Cortex of kidney (tissue), 1 donor: ENCODE measurements at places on chromosomes 2 and 18.

GRCh38 chr18:62396967-62397366, 71.9 kb downstream of the TNFRSF11A start:
- no peak for DNase-seq

- no peak for DNase-seq
Observed at GRCh38 chr2:17538844-17539554, 1.5 kb upstream of the VSNL1 start.

DNA sequence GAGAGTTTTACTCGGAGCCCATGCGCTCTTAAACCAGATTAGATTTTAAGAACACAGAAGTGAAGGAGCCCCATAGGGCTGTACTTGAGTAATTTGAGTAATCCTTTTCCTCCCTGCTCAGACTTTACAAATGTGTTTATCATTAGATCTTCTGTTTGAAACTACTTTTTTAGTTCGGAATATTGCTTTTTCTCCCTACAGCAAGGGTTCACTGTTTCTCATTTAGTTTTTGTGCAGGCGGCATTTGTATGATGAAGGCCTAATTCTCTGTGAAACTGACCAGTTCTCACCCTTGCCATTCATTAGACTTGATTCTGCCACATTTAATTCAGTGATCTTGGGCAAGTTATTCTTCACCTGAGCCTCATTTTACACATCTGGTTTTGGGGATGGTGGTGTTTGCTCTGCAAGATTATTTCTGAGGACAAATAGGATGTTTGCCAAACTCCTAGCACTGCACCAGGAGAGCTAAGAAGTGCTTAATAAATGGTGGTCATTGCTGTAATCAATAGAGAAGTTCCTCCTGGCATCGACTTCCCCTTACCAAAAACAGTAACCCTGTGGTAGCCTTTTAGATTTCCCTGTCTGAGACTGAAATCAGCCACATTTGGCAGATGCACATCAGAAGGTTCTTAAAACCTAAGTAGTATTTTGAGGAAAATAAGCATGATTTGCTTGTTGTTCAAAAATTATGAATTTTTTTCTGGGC, 2.2 kb downstream of the B3GNT2 start:
- no peak for DNase-seq

GRCh38 chr2:218501665-218502064, 66.5 kb downstream of the USP37 start:
- no peak for DNase-seq

DNA sequence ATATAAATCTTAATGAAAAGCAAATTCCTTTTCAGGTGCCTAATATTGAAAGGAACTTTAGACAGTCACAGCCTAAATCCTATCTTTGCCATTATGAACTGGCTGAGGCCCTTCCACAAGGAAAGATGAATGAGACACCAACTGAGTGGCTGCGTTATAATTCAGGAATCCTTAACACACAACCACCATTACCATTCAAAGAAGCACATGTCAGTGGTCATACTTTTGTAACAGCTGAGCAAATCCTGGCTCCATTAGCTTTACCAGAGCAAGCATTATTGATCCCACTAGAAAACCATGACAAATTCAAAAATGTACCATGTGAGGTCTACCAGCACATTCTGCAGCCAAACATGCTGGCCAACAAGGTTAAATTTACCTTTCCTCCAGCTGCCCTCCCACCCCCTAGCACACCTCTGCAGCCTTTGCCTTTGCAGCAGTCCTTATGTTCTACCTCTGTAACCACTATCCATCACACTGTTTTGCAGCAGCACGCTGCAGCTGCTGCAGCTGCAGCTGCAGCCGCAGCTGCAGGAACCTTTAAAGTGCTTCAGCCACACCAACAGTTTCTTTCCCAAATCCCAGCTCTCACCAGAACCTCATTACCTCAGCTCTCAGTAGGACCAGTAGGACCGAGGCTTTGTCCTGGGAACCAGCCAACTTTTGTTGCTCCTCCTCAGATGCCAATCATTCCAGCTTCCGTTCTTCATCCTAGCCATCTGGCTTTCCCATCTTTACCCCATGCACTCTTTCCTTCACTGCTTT, 340.1 kb downstream of the ZNF804A start:
- DNase-seq, result no peak

DNA sequence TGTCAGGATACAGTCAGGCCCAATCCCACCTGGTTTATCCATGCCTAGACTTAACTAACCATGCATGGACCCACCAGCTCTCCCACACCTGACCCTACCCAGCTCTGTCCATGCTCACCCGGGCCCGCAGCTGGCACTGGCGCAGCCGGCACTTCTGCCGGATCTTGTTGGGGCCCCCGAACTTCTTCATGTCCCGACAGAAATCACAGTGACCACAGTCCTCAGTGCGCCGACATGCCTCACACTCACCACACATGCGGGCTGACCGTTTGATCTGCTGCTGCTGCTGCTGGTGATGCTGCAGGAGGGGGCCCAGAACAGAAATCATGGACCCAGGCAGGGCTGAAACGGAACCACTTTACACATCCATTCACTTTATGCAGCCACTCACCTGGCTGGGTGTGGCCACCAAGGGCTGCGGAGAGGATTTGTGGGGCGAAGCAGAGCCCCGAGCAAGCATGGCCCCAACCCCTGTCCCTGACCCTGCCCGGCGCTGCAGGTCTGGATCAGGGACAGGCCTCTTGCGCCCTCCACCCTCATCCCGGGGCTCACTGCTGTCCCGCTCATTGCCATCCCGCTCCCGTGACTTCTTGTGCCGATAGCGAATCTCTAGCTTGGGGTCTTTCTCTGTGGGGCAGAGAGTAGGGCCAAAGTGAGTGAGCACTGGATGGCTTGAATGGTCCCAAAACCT, 1.7 kb downstream of the CXXC1 start:
- DNase-seq, result no peak

GRCh38 chr2:128537646-128538045, 219.0 kb upstream of the HS6ST1 start:
- DNase-seq, result no peak

- DNase-seq, result no peak
Observed at GRCh38 chr2:71458413-71459083, 5.2 kb downstream of the DYSF start.

DNA sequence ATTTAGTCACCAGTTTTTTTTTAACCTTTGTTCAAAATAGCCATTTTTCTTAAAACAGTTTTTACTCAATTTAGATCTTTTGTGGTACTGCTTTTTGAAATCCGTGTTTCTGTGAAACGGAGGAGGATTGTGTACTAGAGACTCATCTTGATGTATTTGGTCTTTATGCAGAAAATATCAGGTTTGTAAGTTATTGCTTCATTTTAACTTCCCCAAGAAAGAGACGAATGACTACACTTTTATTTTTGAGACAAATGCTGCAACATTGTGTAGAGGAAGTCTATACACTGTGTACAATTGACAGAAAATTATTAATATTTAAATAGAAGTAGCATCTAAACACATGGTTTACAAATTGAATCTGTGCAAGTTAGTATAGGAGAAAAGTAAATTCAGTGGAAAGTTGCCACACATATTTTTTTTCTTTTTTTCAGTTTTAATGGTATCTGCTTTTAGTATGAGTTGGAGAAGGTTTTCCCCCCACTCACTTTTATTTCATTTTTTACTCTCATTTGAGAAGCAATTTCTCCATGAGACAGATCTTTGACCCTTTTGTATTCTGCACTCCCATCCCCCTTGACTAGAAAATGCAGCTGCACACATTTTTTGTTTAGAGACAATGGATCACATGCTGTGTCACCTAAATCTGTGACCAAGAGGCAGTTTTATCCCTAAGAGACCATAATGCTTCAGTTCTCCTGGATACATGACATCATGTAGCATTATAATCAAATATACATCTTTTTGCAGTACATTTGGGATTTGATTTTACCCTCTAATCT, 200.8 kb upstream of the STON1 start:
- no peak for DNase-seq

DNA sequence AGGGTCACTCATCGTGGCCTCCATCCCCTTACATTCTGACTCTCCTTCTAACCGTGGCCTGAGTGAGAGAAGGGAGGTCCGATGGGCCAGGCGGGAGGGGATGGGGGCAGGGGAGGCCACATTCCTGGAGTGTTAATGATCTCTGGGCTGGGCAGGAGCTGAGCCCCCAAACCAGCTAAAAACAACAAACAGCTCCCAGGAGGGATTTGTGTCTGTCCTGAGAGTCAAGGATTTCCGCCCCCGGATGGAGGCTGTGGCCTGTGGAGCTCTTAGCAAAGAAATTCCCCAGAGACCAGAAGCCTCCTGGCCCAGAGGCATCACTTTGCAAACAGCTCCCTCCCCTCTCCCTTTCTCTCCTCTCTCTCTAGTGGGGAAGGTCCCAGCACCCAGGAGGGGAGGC, 23.5 kb downstream of the EMX1 start:
- no peak for DNase-seq

- DNase-seq, result no peak
Observed at GRCh38 chr2:19176172-19176852, 182.1 kb downstream of the OSR1 start.

GRCh38 chr2:134074619-134075018, 179.3 kb upstream of the MGAT5 start:
- DNase-seq, result no peak

- no peak for DNase-seq
Observed at GRCh38 chr18:49531678-49532153, 30.1 kb upstream of the LIPG start.

- DNase-seq, result no peak
Observed at GRCh38 chr2:62724886-62725711, 19.6 kb downstream of the EHBP1 start.

GRCh38 chr2:208315081-208315788, 49.2 kb downstream of the PIKFYVE start:
- no peak for DNase-seq

GRCh38 chr18:54387631-54388030, 29.9 kb downstream of the C18orf54 start:
- DNase-seq, result no peak

- no peak for DNase-seq
Observed at GRCh38 chr18:77012806-77013541, 119.6 kb downstream of the MBP start.

GRCh38 chr18:52617931-52618330, 277.9 kb downstream of the DCC start:
- DNase-seq, result no peak

- no peak for DNase-seq
Observed at GRCh38 chr18:76389716-76390115, 105.3 kb downstream of the ZNF516 start.

GRCh38 chr2:71608034-71608433, 154.7 kb downstream of the DYSF start:
- no peak for DNase-seq

GRCh38 chr18:13463526-13464210, 245.1 kb downstream of the LDLRAD4 start:
- no peak for DNase-seq

DNA sequence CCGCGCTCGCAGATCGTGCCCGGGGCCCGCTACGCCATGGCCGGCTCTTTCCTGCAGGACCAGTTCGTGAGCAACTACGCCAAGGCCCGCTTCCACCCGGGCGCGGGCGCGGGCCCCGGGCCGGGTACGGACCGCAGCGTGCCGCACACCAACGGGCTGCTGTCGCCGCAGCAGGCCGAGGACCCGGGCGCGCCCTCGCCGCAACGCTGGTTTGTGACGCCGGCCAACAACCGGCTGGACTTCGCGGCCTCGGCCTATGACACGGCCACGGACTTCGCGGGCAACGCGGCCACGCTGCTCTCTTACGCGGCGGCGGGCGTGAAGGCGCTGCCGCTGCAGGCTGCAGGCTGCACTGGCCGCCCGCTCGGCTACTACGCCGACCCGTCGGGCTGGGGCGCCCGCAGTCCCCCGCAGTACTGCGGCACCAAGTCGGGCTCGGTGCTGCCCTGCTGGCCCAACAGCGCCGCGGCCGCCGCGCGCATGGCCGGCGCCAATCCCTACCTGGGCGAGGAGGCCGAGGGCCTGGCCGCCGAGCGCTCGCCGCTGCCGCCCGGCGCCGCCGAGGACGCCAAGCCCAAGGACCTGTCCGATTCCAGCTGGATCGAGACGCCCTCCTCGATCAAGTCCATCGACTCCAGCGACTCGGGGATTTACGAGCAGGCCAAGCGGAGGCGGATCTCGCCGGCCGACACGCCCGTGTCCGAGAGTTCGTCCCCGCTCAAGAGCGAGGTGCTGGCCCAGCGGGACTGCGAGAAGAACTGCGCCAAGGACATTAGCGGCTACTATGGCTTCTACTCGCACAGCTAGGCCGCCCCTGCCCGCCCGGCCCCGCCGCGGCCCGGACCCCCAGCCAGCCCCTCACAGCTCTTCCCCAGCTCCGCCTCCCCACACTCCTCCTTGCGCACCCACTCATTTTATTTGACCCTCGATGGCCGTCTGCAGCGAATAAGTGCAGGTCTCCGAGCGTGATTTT, 7.6 kb downstream of the TBR1 start:
- DNase-seq, result no peak

GRCh38 chr18:38634117-38634516, 1068.5 kb upstream of the CELF4 start:
- DNase-seq, result no peak

GRCh38 chr2:58866040-58866439, 624.9 kb upstream of the FANCL start:
- no peak for DNase-seq

DNA sequence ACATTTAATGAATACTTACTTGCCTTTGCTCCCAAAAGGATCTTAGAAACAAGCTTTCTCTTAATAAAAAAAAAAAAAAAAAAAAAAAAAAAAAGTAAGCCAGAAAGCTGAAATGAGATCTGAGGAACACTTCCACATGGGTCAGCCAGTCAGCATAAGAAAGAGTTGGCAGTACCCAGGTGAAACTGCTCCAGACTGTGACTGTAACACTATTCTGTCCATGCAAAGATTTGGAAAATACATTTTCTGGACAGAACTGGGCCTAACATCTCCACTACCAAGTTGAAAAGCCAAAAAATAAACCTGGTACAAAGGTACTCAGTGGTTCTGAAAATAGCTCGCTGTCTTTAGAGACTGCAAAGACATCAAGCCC, 135.7 kb downstream of the THADA start:
- no peak for DNase-seq

DNA sequence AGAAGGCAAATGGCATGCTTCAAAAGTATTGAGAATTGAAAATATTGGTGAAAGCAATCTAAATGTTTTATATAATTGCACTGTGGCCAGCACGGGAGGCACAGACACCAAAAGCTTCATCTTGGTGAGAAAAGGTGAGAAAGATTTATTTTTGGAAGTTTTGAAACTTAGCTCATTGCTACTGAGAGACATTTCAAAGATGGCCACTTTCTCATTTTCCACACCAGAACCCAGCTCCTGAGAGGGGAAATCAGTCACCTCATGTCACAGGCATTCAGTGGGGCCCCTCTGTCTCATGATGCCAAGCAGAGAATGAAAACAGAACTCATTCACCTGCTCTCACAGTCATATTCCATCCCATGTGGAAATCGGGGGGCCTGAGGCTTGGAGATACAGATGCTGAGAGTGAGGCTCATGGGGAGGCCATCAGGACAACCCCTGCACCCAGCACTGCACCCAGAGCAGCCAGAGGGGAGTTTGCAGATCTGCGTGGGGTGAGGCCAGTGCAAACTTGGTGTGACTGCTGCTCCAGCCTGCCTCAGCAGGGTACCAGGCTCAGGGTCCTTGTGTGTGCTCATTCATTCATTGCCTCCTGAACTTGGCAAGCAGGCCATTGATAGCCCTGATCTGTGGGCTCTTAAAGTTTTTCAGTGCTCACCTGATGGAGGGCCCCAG, 31.4 kb downstream of the IL18R1 start:
- DNase-seq, result no peak
